ENCODE measurements at places on chromosomes 11 and 22.
A peak's percentile ranks its signal among the peaks of the same experiment; 100 is the strongest.

DNA sequence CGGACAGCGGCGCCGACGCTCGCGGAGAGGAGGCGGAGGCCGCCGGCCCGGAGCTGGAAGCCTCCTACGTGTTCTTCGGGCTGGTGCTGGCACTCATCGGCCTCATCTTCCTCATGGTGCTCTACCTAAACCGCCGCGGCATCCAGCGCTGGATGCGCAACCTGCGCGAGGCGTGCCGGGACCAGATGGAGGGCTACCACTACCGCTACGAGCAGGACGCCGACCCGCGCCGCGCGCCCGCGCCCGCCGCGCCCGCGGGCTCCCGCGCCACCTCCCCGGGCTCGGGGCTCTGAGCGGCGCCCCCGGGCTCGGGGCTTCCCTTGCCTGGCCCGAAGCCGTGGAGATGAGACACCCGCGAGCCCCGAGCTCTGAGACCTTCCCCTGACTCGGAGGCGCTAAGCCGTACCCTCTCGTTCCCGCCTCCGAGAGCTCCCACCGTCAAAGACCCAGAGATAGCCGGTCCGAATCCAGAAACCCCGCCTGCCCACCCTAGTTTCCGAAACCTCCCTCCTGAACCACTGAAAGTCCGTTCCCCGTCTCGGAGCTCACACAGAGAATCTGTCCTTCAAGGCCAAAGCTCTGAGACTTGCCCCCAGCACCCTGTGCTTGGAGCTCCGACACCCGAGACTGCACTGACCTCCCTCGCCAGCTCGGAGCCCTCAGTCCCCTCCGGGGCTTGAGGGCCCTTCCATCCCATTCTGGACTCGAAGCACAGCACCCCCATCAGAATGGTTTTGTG is 1.5 kb downstream of the TPBGL start:
- DNase-seq, result no peak

- DNase-seq, result no peak
Observed at GRCh38 chr22:27851974-27852746, 50.6 kb upstream of the MN1 start.

DNA sequence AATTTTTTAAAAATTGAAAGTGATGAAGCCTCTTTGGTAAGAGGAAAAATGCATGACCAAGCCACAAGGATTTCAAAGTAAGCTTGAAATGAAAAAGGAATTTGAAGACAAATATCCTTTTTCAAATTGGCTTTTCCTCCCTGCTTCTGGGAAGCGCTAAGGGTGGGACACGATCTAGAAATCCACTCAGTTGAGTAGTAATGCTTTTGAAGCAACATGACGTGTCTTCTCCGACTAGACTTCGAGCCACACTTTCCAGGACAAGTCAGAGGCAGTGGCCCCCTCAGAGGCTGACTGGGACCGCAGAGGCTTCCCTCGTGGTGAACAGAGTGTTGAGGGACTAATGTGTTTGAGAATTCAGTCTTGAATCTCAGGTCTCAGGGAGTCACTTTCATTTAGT is 39.8 kb downstream of the KREMEN1 start:
- DNase-seq, result no peak

GRCh38 chr11:104798789-104799188 is 99.5 kb downstream of the CASP12 start:
- no peak for DNase-seq

GRCh38 chr11:66619080-66619554 is 2.7 kb downstream of the RBM14 start:
- no peak for DNase-seq

DNA sequence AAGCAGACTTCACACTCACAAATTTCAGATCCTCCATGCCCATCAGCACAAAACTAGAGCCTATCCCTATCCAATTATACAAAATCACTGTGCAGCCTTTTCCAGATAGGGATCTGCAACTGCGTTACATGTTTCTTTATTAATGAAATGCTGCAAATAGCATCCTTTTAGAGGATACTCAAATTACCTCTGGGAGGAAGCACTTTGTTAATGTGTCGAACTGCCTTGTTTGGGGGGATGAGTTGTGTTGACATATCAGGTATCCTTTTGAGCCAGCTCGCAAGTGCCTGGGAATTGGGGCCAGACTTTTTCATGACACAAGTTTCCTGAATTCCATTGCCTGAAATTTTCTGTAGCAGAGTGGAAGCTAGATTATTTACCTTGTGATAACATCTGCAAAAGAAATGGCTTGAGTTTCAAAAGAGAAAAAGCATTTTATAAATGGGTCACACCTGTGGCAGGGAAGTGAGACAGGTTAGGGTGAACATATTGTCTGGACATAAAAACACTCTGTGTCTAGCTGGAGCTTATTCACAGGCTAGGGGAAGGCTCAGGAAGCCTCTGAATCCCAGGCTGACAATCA is 299.1 kb upstream of the MTNR1B start:
- no peak for DNase-seq

- DNase-seq, result peak; percentile 80
Observed at GRCh38 chr22:37241351-37242142, 2.5 kb downstream of the RAC2 start.

DNA sequence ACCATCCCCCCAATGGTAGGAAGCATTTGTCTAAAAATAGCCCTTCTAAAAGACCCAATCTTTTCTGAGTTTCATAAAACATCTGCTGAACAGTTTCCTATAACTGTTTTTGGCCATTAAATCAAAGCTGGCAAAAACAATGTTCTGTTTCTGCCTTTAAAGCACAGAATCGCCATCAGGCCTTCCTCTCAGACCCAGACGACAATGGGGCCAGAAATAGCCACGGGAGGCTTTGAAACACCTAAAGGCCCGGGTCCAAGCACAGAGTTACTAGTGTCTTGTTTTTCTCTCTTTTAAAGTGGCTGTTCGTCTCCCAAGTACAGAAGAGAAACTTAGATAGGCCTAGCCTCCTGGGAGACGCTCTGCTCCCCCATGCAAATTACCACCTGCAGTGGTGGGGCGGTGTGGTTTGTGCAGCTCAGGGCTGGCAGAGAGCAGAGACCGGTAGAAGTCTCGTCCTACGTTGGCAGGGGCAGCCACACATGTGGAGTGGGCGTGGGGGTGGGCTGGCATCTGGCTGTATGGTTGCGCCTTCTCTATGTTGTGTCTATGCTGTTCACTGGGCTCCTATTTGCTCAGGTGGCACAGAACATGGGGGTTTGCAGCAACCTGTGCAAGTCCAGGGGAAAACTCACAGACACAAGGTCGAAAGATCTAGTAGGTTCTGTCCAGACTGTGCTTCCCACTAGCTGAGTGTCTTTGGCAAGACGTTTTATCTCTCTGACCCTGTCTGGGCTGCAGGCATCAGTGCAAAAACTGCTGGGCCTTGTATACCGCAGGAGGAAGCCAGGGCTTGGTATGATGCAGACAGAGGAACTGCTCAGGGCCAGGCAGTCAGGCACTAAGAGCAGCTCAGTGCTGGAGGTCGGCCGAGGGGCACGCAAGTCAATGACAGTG is 23.6 kb upstream of the ETS1 start:
- DNase-seq, result no peak

DNA sequence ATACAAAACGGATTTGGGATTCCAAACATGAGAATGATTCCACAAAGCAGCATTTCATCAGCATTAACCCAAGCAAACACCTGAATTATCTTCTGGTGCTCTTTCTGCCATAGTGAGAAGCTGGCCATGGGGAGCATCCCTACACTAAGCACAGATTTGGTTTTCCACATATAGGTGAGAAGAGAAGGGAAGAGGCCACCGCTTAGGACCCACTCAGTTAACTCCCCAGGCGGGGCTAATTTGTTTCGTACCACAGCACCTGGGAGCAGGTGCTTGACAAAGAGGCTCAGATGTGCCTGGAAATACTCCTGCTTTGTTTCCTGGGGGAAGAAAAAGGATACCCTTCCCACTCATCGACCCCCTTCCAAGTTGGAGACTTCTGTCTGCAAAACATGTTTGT is 64.2 kb downstream of the RAB30 start:
- DNase-seq, result no peak

GRCh38 chr11:103994094-103994493 is 42.3 kb upstream of the DDI1 start:
- no peak for DNase-seq

- DNase-seq, result no peak
Observed at GRCh38 chr22:42768385-42769035, 47.8 kb upstream of the A4GALT start.

- no peak for DNase-seq
Observed at GRCh38 chr22:46953968-46954765, 191.7 kb downstream of the TBC1D22A start.

DNA sequence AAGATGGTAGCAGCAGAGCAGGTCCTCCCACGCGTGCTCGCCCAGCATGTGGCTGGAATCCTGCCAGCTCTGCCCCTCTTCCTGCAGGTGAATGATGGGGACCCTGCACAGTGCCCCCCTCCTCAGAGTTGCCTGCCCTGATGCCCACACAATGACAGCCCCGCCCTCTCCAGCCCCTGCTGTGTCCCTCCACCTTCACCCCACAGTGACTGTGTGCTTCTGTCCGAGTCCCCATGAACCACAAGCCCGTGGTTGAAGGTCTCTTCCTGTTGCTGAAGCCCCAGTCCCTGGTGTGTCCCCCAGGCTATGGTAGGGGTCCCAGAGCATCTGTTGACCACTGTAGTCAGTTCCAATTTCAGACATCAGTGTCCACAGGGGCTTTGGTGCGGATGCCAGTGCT is 71.0 kb downstream of the BRD1 start:
- peak; percentile 33 for DNase-seq

Measured in activated CD8-positive, alpha-beta memory T cell treated with anti-CD3 and anti-CD28 coated beads, Interleukin-2, amount 50 U/mL, for 48 hours (primary cell).